ENCODE measurements at places on chromosomes 4 and X.
A peak's percentile ranks its signal among the peaks of the same experiment; 100 is the strongest.

GRCh38 chr4:29711226-29711625 is 1008.9 kb upstream of the PCDH7 start:
- DNase-seq, result no peak

DNA sequence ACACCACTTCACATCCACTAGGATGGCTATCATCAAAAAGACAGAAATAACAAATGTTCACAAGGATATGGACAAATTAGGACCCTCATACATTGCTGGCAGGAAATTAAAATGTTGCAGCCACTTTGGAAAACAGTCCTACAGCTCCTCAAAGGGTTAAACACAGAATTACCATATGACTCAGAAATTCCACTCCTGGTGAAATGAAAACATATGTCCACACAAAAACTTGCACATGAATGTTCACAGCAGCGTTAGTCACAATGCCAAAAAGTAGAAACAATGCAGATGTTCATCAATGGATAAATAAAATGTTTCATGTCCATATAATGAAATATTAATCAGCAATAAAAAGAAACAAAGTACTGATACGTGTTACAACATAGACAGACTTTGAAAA is 15.1 kb downstream of the S100G start:
- DNase-seq, result no peak

GRCh38 chr4:6208416-6208815 is 8.1 kb upstream of the JAKMIP1 start:
- DNase-seq, result no peak

- peak; percentile 78 for DNase-seq
Measured at GRCh38 chrX:112832481-112833095, 8.0 kb downstream of the AMOT start.

DNA sequence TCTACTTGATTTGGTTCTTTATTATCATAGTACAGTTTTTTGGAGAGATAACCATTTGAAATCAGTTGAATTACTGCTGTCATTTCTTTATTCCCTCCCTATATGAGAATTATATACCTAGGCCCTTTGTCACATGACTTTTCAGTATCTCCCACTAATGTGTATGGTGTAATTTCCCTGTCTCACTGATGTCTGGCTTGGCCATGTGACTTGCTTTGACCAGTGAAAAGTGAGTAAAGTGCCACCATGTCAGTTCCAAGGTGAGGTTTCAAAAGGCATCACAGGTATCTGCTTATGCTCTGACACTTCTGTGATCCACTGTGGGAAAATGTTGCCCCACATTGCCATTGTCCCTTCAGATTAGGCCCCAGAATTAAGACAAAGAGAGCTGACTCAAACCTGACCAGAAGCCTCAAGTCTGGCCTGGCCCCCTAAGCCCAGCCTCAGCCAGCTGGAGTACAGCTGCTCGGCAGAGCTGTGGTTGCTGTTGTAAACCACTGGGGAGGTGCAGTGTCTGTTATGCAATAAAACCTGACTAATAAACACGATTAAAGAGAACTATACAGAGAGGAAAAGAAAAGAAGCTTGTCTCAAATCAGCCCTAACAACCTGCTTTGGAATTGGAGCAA is 27.5 kb downstream of the SETD7 start:
- no peak for DNase-seq

GRCh38 chrX:149610511-149610910 is 15.4 kb upstream of the HSFX2 start:
- no peak for DNase-seq

Data from kidney tubule cell (primary cell).